ENCODE measurements at places on chromosomes 7 and 10.

GRCh38 chr7:87312215-87312865 is 33.1 kb upstream of the CROT start:
- DNase-seq = no peak

- DNase-seq = no peak
Observed at GRCh38 chr7:135420786-135421185, 89.1 kb downstream of the CNOT4 start.

- no peak for DNase-seq
Observed at GRCh38 chr10:43134126-43134905, 3.9 kb upstream of the CSGALNACT2 start.

DNA sequence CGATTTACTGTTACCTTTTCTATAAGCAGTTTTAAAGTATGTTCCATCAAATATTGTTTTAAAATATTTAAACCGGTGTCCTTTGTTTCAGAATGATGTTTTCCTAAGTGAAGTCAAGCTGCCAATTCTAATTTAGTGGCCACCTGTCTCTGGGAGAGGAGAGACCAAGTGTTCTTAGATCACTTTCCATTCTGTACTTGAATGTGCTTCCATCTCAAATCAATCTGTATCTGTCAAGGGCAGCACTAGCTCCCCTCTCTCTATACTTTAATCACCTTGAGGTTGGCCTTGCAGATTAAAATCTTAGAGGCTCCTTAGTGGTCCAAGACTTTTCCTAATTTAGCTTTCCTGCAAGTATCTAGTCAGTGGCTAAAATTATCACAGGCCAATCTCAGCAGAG is 49.6 kb downstream of the LGI1 start:
- DNase-seq = no peak

GRCh38 chr7:99562832-99563231 is 4.4 kb downstream of the ZNF655 start:
- no peak for DNase-seq

Measured in esophagus squamous epithelium (tissue), 5 donors.